ENCODE measurements at places on chromosomes 4 and X.
A peak's percentile ranks its signal among the peaks of the same experiment; 100 is the strongest.

DNA sequence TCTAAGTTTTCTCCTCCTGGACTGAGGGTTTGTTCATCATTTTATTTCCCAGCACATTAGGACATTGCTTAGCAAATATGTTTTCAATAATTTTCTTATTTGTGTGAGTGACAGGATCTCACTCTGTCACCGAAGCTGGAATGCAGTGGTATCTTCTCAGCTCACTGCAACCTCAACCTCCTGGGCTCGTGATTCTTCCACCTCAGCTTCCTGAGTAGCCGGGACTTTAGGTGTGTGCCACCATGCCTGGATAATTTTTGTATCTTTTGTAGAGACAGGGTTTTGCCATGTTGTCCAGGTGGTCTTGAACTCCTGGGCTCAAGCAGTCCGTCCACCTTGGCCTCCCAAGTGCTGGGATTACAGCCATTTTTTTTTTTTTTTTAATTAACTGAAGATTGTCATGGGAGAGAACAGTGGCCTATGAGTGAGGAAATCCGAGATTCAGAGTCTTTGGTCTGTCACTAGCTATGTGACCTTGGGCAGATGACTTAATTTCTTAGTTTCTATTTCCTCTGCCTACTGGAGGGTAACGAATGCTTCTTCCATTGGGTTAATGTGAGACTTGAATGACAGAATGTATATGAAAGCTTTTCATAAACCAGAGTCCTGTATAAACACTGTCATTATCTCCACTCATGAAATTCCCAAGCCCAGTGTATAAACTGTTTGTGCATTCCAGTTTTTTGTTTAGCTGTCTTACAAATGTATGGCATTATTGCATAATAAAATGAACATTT, 23.9 kb downstream of the MOB1B start:
- no peak for DNase-seq

GRCh38 chr4:144647095-144647561, 1.2 kb downstream of the HHIP start:
- DNase-seq = peak; percentile 34

DNA sequence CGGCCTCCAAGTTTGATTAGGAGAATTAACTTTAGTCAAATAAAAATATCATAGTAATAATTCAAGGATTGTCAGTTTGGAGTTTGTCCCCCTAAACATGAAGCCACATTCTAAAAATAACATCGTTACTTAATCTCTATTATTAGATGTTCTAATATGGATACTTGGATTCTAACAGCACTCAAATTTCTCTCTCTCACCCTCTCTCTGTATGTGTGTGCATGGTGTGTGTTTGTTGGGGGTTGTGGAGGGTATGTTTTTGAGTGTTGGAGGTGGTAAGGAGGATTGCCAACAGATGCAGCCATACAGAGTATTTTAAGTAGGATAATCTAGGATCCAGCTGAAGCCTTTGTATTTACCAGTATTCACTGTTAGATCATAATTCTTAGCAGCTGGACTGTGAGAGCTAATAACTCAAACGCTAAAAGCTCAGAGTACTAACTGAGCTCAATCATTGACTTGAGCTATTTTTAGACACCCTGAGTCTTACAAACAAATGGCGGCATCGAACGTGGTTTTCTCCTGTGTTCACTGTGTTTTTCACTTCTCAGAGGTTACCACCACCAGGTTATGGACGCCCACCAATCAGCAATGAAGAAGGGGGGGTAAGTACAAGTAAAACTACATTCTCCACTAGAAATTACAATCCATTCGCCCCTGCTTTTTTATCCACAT, 8.8 kb downstream of the ENAM start:
- no peak for DNase-seq

GRCh38 chr4:88327665-88328064, 43.3 kb upstream of the PPM1K start:
- DNase-seq = no peak
